HCT116 (cell line): ENCODE measurements at places on chromosomes 16 and 17. TPM values are rescaled to one million over a fixed set of nuclear protein-coding genes. Genes with fewer than 3 reads are reported as not detected.

The GCGR gene
- total RNA-seq, result not detected

The ITGA2B gene
- 7.6 TPM for total RNA-seq

The GUCY2D gene
- 1.4 TPM for total RNA-seq

The CMTM2 gene
- 0.42 TPM for total RNA-seq

The UBE2I gene
- total RNA-seq, result 212 TPM

The TGFB1I1 gene
- 8.7 TPM for total RNA-seq

The HBM gene
- total RNA-seq, result not detected
